ENCODE measurements at places on chromosomes 12 and 14.

GRCh38 chr12:68207276-68207675 is 18.3 kb downstream of the IL26 start:
- no peak for ATAC-seq

GRCh38 chr14:68219407-68219806 is 399.8 kb downstream of the RAD51B start:
- no peak for ATAC-seq

DNA sequence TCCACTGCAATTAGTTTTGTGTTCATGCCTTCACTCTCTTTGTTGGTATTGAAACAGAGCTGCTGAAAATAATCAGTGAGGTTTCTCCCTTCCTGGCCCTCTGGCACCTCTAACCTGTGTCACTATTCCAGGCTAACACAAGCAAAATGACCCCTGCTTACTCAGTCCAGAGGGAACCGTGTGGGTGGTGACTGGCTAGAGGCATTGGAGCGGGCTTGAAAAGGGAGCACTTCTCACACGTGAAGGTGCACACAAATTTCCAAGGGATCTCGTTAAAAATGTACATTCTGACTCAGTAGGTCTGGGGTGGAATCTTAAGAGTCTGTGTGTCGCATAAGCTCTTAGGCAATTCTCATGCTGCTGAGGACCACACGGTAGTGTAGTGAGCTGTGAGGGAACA is 1.3 kb upstream of the SLC24A4 start:
- ATAC-seq: no peak

GRCh38 chr14:92409043-92409442 is 86.1 kb downstream of the SLC24A4 start:
- ATAC-seq: no peak

DNA sequence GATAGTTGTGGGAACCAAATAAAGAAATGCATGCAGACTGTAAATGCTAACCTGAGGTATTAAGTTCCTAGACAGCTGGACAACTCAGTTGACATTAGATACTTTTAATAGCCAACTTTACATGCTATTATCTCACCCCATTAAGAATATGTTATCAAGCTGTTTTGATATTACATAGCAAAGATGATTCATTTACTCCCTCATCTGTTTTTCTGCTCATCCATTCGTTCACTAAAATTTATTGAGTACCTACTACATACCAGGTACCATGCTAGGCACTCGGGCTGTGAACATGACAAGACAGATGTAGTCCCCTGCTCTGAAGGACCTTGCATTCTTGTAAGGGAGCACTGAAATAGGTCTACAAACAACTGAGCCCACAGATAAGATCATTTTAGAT is 192.4 kb downstream of the DACT1 start:
- no peak for ATAC-seq

GRCh38 chr12:18643681-18644080 is 94.1 kb downstream of the PLCZ1 start:
- no peak for ATAC-seq

All from stimulated activated memory B cell treated with anti-CD40 and anti-IgM and Interleukin-4, amounts not matched to agents 10 μg/mL and 1 μg/mL and 100 μg/mL, for 72 hours (primary cell).